CD4-positive, alpha-beta memory T cell (primary cell): ENCODE measurements at places on chromosomes 12 and 14. TPM values are rescaled to one million over a fixed set of nuclear protein-coding genes. Genes with fewer than 3 reads are reported as not detected.

DNA sequence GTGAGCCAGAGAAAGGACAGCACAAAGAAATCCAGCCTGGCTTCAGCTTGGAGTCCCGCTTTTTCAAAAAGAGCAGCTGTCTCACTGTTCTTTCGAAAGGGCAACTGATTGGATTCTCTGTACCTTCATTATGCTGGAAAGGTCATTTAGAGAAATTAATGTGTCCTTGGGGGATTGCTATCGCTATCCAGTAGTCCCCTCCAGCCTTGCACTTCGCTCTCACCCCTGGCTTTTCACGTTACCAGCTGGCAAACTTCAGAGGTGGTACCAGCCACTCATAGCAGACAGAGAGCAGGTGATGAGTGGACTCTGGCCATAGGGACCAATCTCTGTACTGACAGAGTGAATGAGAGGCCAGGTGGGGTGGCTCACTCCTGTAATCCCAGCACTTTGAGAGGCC is 11.8 kb upstream of the NUAK1 start:
- no peaks in the 10 kb centered on the region for H3K4me1 ChIP-seq
- H3K4me3 ChIP-seq = no peak overlapping the region
- no peak for DNase-seq
- H3K27me3 ChIP-seq = no peaks in the 10 kb centered on the region

GRCh38 chr14:34883954-34884353 is 8.8 kb upstream of the BAZ1A start:
- H3K27ac ChIP-seq = no peak overlapping the region
- H3K36me3 ChIP-seq = no peaks in the 10 kb centered on the region
- no peak for DNase-seq
- no peaks in the 10 kb centered on the region for H3K4me1 ChIP-seq
- no peaks in the 10 kb centered on the region for H3K27me3 ChIP-seq

The PCED1B gene
- polyA plus RNA-seq = 46.6 TPM

DNA sequence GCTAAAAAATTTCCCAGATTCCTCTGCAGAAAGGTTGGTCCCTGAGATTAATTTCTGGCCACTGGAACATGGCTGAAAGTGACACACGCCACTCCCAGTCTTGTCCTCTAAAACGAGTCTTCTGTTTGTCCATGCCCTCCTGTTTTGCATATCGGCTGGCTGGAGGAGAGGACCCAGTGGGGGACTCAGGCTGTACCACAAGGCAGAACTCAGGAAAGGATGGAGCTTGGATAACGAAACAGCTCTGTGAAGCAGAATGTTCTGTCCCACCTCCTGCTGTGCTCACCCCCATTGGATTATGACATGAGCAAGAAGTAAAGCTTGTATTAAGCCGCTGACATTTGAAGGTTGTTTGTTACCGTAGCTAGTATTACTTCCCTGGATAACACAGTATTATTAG is 856.2 kb downstream of the BCL11B start:
- no peak for DNase-seq
- no peaks in the 10 kb centered on the region for H3K27me3 ChIP-seq
- no peaks in the 10 kb centered on the region for H3K36me3 ChIP-seq
